ENCODE measurements at places on chromosomes 7 and 10.

DNA sequence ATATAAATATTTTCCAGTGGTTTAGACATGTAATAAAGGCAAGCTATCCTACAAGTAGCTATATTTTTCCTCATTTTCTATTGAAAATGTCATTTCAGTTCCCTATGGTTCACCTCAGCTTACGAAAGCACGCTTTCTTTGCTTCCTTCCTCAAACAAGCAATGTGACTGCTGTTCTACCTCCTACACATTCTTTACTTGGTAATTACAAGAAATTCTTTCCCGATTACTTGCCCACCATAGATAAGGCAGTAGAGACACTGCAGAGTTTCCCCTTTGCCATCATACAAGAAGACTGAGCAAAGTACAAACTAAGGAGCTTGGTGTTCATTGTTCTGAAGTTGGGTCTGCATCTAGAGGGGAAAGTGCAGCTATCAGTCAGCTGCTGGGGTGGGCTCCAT lies 249.4 kb downstream of the CRPPA start:
- DNase-seq = no peak

- DNase-seq = no peak
Measured at GRCh38 chr7:131957338-131958020, 401.1 kb upstream of the PODXL start.

- DNase-seq = no peak
Measured at GRCh38 chr10:91048380-91048779, 127.5 kb upstream of the ANKRD1 start.

DNA sequence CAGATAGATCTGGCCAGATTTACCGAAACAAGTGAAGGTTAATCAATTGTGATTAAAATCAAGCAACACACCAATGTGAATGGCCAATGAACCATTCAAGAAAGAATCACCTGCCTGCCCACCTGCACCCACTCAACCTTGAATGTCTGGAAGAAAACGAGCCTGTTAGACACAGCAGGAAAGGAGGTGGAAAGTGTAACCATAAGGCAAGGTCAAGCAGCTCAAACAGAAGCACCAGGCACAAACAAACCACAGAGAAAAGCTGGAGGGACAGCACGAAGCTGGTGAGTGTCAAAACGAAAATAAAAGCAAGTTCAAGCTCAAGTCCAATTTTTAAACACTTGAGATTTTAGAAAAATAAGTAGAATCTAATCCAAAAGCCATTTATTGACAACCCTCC lies 64.9 kb downstream of the STEAP1B start:
- no peak for DNase-seq

- no peak for DNase-seq
Measured at GRCh38 chr7:66142334-66142733, 27.7 kb downstream of the CRCP start.

GRCh38 chr10:100403734-100404133 lies 56.7 kb downstream of the SCD start:
- DNase-seq = no peak

- no peak for DNase-seq
Measured at GRCh38 chr10:78429984-78430383, 396.3 kb downstream of the RPS24 start.

GRCh38 chr7:143012409-143012808 lies 14.5 kb downstream of the OR9A2 start:
- no peak for DNase-seq

DNA sequence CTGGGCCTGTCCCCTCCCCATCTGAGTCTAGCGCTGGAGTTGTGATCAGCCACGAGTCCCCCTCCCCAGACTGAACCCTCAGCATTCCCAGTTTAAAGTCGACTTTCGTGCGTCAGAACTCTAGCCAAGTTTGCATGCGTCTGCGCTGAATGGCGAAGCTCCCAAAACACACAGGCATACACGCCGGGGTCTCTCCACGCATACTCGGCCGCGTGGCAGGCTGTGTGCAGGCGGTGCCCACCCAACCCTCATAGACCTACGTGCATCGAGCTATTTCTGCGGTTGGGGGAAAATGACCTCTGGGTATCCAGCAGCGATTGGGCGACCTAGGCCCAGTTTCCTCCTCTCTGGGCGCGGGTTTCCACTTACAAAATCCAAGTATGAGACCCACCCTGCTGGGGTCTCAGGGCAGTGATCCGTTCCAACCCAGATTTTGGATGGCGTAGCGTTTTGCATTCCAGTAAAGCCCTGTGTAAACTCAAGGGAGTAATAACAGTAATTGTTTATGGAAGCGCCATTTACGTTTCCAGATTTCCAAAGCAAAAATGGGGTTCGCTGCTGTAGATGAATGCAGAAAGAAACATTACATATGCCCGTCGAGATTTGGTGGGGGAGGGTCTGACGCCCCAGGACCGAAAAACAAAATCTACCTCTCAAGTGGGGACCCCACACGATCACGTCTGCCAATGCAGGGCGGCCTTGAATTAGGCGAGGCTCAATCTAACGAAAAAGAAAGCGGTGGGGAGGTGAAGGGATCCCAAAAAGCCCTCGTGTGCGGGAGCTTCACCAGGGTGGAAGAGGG lies 2.0 kb upstream of the HMX3 start:
- DNase-seq = no peak

GRCh38 chr7:74173491-74173865 lies 678 bp upstream of the EIF4H start:
- no peak for DNase-seq

DNA sequence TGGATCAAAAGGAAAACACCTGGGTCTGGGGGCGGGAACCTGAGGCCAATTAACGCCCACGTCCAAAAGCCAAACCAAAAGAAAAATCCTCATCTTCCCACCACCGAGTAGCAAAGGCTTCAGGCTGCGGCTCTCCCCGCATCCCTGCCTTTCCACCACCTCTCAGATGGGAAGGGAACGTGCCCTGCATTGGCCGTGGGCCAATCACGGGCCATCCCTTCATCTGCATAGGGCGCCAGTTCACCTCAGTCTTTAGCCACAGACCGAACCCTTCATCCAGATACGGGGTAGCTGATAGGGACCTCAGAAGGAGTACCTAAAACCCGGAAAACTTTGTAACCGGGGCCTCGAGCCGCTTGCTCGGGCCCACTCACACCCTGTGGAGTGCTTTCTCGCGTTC lies 626 bp downstream of the PRPF18 start:
- DNase-seq = no peak

DNA sequence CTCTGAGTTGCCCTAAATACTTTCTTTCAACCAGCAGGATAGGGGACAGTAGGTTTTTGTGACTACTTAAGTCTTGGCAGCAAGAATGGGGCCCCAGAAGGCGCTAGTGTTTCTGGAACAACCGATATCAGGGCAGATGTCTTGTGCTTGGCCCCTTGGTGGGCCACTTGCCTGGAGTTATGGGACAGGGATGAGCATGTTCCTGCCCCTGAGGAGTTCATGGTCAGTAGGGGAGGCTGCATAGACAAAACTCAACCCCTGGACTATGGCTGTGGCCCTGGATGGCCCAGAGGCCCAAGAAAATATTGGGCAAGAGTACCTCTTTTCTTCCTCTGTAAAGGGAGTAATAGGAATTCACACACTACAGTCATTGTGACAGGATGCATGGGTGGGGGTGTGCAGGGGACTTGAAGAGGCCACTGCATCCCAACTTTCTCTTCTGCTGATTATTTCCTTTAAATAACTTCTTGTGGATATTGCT lies 57.7 kb upstream of the IGFBP3 start:
- no peak for DNase-seq

- DNase-seq = no peak
Measured at GRCh38 chr10:94427166-94427565, 24.8 kb downstream of the TBC1D12 start.

Measured in CD8-positive, alpha-beta memory T cell (primary cell).